ENCODE measurements at places on chromosomes 1 and 21.

DNA sequence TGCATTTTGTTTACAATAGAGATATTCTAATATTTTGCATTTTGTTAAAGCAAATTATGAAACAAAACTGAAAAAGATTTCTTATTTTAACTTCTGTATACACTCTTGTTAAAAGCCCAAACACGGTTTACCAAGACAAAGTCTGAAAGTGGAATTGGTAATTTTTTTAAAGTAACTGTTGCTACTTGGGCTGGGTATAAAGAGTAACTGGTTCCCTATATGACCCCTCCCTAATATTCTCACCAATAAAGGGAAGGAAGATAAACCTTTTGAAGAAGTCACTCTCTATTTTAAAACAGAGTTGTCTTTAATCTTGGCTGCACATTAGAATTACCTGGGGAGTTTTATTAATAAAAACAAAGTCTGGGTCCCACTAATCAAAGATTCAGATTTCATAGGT is 27.4 kb downstream of the ARHGAP29 start:
- no peak for DNase-seq

- DNase-seq = peak; percentile 89
These were observed 2.4 kb upstream of the CTPS1 start for GRCh38 chr1:40976952-40977690.

DNA sequence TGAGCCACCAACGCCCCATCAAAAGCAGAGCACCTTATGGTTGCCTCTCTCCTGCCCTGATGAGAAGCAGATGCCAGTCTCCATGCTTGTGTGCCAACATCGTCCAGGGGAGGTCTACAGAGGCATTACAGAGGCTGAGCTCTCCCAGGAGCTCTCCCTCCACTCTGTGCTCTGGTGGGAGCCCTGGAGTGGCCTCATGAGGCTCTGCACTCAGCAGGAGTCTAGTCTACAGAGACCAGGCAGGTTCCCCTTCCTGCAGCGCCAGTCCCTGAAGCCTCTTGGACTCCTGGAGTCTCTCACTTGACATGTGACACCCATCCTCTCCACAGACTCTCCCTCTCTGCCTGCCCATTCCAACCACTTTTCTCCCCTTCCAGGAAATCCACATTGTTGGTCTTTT is 3.4 kb downstream of the DCST1 start:
- DNase-seq = no peak

GRCh38 chr1:179706339-179706941 is 36.7 kb upstream of the FAM163A start:
- DNase-seq = peak; percentile 62

DNA sequence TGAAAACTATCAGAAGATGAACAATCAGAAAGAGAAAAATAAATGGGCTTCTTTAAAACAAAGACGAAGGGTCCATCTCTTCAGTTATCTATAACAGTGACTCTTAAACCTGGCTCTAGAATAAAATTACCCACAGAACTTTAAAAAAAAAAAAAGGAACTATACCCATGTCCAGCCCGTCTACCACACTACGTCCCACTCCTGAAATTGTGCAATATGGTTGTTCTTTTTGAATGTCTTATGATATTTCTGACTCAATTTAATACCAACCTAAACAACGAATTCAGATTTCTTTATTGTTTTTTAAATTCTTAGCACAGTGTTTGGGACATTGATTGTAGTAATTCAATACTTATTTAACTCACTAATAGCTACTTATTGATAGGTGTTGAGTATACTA is 246.3 kb downstream of the DPYD start:
- DNase-seq = no peak

GRCh38 chr1:5099558-5099957 is 445.1 kb downstream of the AJAP1 start:
- DNase-seq = no peak

- DNase-seq = no peak
These were observed 63.1 kb downstream of the CDC42BPA start for GRCh38 chr1:227255086-227255732.

DNA sequence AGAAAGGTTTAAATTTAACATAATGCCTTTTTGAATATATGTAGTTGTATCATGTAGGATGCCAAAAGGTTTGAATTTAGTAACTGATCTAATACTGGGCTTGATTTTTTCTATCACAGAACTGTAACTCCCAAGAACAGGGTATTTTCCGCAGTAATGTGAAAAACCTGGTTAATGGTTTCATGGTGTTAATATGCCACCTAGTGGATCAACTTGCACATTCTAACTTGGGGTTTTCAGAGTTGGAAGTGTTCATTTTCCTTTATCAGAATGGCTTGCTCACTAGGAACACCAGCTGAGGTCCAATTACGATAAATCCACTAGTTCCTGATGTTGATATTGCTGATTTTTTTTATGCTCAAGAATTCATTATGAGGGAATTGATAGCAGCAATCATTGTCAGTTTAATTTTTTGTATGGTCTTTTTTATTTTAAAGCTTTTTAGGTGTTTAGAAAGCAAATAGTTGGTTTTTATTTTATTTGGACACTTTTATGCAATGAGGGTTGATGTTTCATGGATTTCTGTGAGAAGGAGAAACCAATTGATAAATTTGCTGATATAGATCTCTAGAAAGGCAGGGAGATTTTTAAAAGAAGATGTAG is 157.2 kb downstream of the PLA2G4A start:
- DNase-seq = peak; percentile 59

DNA sequence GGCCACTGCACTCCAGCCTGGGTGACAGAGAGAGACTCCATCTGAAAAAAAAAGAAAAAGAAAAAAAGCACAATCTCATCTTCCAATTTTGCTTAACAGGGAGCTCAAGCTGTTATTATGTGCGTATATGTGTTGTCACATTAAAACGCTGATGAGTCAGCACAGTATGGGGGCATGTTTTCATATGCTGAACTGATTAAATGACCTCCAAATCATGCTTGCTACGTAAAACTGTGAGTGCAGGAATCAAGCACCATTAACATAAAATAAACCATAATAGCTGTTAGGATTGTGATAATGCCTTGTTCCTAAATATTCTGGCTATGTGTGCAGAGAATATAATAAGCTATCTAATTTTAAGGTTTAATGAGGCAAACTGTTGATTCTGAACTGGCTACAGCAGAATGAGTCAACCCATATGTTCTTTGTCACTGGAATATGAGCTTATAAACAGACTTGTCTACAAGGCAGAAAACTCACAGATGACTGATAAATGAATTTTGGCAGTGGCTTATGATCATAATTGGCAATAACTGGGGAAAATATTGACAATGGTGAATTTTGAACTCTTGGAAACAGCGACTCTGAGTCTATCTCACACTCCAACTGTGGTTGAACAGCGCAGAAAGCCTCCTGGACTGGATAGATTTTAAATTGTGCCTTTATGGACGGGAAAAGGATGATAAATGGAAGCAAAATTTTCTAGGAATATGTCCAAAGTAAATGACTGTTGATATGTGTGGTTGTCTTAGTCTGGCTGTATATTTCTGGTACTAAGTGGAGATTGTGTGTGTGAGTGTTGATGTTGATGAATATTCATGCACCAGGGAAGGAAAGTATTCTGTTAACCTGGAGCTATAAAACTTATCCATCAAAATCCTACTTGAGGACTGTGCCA is 75.5 kb downstream of the VCAM1 start:
- DNase-seq = peak; percentile 40

DNA sequence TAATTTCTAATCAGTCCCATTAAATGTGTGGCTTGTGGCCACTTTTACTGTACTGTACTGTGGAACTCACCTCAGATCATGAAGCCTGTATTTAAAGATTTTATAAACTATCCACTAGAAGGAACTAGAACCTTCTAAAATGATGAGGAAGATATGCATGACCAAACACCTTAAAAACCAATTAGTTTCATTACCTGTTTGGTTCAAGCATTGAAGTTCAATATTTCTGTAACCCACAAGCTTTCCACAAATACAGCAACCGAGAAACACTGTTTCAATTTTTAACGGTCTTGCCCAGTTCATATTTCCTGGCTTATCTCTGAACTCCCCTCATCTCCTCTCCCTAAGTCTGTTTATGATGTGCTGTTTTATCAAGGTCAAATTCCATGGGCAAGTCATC is 264.3 kb upstream of the PLD5 start:
- no peak for DNase-seq

DNA sequence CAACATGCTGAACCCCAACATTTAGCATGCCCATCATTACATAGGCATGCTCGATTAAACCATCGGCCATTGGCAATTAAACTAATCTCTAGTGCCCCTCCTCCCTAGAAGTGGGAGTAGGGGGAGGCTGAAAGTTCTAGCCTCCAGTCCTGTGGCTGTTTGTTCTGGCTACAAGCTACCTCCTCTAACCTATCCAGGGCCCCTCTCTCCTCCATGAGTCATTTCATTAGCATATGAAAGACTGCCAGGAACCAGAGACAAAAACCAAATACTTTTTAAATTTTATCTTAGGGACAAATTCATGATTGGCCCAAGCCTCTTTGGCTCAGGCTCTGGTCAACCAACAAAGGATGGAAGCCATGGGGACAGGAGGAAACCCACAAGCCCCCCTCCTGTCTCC is 231.1 kb downstream of the CACNA1E start:
- DNase-seq = no peak

- DNase-seq = no peak
These were observed 5.6 kb downstream of the JAK1 start for GRCh38 chr1:64960731-64961130.

DNA sequence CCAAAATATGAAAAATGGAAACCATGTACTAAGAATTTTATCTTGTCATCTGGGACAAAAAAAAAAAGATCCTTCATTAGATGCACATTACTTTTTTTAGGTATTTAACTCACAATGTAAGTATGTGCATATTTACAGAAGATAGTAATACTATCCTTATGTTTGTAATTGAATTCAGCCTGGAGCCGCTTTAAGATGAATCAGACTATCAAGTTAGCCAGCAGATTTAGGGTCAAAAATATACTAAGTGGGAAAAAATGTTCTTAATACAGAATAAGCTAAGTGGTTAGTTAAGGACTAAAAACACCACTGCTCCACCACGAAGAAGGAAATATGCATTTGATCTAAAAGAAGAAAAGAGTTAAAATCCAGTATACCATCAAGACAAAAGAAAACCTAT is 49.1 kb downstream of the DSCAM start:
- DNase-seq = peak; percentile 24

- DNase-seq = peak; percentile 91
These were observed 159.4 kb upstream of the UBE2U start for GRCh38 chr1:64043976-64044375.

- DNase-seq = no peak
These were observed 52.3 kb upstream of the DNAJC6 start for GRCh38 chr1:65256860-65257708.

DNA sequence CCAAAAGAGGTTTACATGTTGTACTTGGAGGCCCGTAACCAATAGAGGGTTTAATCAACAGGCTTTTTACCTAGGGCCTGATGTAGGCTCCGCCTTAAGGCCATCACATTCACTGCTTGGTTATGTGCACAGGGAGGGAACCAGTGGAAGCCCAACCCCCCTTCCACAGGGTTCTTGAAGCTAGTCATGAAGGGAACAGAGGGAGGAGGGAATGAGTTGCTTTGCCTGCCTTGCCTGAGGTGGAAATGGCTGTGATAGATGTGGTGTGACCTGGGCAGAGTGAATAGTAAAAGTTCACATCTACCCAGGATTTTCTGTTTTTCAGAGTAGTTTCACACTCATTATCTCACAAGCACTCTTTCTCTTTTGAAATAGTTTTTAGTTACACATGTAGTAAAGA is 215.1 kb downstream of the ST6GALNAC3 start:
- no peak for DNase-seq

DNA sequence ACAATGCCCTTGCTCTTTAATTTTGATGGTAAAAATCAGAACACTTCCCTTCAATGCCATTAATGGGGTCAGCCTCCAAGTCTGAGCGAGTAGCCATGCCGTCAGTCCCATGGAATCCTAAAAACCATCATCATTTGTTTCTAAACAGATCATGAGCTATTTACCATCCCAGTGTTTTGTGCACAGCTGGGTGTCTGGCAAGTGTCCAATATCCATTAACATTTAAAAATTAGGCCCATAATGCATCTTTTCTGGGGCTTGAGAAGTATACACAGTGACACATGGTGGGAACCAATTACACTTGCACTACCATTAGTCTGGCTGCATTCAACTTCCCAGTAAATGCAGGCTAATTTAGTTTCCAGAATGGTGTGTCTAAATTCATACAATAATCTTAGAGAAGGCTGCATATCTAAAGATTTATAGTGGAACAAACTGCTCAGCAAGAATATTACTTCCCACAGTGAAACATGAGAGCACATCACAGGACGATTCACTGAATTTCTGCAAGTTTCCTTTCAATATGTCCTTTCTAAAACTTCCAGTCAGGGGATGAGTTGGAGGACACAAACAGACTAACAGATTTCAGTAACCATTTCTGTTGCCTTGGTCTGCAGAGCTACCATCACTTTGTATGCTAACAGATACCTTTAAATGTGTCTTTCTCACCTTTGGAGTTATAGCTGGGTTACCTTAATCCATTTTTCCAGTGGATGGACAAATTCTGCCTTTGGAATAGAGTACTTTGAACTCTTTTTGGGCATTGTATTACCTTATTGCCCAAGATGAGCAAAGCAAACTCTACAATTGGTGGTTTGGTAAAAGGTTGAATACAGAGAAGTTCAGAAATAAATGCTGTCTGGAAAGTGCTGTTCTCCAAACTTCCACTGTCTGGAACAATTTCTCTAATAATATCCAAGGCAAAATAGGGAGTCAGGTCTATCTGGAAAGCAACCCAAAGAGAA is 258.0 kb downstream of the PTBP2 start:
- DNase-seq = no peak

DNA sequence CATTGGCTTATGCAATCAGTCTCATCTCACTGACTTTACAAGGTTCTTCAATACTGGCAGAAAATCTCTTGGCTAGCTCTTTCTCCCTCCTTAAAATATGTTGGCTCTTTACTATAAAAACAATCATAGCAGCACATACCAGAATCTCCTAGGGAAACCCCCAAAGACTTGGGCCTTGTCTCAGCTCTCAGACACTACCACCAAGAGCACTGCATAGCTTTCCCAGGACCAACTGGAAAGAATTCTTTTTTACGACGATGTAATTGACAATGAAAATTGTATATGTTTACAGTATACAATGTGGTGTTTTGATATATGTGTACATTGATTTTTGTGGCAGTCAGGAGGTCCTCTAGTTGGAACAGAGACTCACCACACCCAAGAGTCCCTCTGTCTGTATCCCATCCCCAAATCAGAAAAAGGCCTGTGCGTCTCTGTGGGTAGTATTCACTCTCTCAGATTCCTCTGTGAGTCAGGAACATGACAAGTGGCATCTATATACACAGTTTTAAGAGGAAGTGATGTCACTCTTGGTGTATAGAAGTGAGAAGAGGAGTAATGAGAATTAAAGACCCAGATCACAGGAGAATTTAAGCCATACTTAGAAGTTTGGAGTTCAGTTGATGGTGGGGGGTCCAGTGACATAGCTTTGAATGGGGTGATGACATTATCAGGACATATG is 21.1 kb downstream of the SMAP2 start:
- DNase-seq = peak; percentile 61

DNA sequence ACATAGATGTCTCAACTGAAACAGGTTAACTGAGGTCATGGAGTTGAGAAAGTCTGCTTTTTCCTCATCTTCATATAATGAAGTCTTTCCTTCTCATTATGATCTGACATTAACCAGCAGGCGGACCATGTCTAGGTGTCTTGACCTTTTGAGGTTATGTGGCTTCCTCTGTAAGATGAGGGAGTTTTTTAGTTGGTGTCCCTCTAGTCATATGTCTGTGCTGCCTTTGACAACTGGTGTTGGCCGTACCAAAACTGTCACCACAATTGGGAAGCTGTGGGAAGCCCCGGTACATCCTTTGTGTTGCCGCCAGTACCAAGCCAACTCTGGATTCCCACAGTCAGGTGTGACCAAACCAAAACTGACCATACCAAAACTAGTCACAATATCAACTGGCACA is 105.1 kb downstream of the PBX1 start:
- DNase-seq = no peak

- DNase-seq = peak; percentile 65
These were observed 3.7 kb upstream of the SDE2 start for GRCh38 chr1:226002667-226003501.
